ENCODE measurements at places on chromosomes 2 and 18.

GRCh38 chr2:220081171-220081570, 453.7 kb downstream of the SLC4A3 start:
- no peak for DNase-seq

DNA sequence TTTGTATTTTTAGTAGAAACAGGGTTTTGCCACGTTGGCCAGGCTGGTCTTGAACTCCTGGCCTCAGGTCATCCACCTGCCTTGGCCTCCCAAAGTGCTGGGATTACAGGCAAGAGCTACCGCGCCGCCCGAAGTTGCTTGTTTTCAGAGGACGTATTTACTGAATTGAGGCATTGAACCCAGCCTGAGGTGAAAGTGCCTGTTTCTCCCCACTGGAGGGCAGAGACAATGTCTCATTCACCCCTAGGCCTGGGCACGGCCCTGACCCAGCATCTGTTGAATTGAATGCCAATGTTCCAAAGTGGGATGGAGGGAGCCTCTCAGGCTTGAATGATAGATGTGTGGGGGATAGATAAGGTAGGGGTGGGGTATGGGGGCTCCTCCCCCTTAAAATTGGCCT, 4.5 kb upstream of the TMBIM1 start:
- DNase-seq: no peak

DNA sequence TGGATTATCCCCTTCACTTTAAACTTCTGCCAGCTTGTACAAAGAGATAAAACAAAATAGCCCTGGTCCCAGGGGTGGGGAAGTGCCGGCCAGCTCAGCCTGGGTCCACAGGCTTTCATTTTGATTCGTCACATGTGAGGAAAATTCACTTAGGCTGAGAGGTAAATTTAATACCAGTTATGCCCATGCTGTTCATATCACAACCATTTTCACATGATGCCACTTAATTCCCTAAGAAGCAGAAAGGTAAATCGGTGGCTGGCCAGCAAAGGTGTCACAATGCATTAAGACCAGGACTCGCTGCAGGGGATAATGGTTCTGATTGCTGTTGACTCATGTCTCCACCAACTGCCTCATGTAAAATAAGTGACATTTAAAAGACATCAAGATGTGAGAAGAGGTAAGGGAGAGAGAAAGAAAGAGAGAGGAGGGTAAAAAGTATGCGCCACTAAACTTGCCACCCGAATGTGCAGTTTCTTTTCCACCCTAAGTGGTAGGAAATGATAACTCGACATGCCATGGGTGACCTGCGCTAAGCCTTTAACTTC, 261.0 kb upstream of the SIX3 start:
- DNase-seq: no peak

DNA sequence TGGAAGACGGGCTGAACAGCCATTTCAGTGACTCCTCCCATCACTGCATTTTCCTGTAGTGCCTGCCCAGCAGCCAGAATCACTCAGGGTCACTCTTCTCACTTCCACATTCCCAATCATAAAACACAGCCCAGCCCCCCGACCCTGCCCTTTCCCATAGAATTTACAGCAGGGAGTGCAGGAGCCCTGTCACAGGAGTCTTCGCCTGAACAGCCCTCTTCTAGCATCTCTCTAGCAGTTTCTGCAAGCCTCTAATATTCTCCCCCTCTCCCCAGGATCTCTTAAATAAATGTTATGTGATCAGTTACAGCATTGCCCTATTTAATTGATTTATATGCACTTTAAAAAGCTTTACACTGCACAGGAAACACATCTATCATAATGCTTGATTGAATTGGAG, 42.9 kb upstream of the KLHL29 start:
- DNase-seq: no peak

DNA sequence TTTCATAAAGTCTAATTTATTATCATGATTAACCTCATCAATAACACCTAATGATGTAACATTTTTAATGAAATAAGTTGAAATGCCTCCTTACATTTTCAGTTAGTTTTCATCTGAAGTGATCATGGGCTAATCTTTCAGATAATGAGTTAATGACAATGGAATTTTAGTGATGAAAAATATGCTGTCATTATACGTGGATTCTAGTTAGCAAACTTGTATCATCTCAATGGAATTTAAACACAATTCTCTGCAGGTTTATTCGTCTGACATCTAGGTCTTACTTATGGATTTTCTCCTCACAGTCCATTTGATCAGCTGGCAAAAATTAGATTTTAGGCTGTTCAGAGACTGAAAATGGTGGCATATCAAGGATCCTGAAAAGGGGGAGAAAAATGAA, 885.0 kb downstream of the SLC4A3 start:
- DNase-seq: no peak

DNA sequence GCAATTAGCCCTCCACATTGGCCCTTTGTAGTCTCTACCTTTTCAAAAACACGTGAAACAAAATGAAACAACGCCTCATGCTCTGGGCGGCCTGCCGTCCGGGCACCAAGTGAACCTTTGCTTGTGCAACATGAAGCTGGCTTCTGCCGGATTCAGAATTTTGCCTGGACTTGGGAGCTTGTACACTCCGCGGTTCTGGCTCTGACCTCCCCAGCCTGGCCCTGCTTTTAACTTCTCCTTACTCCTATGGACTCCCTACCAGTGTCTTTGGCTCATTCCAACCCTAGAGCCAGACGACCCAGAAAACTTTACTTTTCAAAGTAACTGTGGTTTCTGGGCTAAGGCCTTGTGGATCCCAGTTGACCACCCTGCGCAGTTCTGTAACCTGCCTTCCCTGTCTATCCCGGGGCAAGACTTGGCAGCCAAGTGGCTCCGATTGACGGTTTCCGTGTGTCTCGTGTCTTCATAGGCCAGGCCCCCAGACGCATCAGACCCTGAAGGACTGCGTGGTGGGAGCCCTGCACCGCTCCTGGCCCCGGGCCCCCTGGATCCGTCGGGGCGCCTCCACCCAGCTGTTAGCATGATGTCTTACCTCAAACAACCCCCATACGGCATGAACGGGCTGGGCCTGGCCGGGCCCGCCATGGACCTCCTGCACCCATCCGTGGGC, 1.9 kb downstream of the OTX1 start:
- no peak for DNase-seq

GRCh38 chr2:219629976-219630695, 2.7 kb downstream of the SLC4A3 start:
- DNase-seq: no peak

- DNase-seq: peak; percentile 57
These were observed 31.9 kb upstream of the CREG2 start for GRCh38 chr2:101419096-101419663.

GRCh38 chr2:127706215-127706990, 5.1 kb downstream of the SFT2D3 start:
- DNase-seq: no peak

DNA sequence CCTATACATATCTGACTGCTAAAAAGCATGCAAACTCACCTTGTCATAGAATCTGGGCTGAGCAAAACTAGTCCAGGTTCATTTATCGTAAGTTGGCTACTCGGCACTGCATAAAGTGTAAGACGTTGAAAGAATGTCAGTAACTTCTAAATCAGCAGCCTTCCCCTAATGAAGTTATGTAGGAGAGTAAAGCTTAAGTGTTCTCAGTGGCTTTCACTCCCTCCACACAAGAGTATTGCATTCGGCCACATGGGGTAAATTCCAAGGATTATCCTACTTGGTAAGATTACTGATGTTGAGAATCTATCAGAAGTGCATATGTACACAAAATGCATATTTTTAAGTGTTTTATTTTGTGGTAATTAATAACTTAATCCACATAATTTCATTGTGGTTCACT, 130.1 kb downstream of the LCLAT1 start:
- no peak for DNase-seq

GRCh38 chr2:96507957-96508520, 2.9 kb upstream of the NEURL3 start:
- peak; percentile 90 for DNase-seq

DNA sequence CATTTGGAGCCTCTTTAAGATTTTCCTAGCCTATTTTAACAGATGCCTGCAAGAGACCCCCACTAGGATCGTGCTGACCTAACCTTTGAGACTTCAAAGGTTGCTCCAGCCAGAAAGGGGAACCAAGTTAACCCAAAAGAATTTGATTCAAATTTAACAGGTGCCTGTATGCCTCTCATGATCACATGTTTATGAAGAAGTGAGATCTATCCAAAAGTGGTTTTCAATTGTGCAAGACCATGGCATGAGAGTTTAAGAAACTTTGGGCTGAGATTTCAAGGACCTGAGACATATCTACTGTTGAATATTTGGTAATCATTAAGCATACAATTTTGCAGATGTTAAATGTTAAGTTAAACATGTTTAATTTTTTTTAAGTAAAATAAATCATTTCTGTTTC, 1.3 kb upstream of the RSAD2 start:
- no peak for DNase-seq

- peak; percentile 55 for DNase-seq
These were observed 182.6 kb upstream of the HAAO start for GRCh38 chr2:42974721-42975717.

DNA sequence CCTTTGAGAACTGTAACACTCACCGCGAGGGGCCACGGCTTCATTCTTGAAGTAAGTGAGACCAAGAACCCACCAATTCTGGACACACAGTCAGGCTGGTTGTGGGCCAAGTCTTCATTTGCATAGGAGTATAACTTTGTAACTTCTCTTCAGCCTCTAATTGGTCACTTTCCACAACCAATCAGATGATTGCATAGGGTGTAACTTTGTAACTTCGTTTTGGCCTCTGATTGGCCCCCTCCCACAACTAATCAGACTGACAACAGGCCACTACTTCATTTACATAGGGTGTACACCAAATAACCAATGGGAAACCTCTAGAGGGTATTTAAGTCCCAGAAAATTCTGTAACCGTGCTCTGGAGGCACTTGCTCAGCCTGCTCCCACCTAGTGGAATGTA, 77.5 kb upstream of the TCF4 start:
- DNase-seq: no peak

DNA sequence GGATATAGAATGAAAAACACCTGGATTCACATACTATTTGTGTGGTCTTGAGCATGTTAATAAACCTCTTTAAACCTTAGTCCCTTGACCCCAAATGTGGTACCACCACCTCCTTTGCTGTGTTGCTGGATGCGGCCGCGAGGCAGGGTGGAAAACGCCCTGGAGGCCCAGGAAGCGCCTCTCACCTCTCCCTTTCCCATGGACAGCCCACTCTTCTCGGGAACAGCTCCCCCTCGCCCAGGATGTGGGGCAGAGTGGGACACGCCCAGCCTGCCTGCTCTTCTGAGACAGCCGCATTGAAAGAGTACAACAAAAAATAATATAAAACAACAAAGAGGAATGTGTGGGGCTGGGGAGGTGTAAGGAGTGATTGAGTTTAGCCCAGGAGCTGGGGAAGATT, 549.0 kb upstream of the ID2 start:
- no peak for DNase-seq

DNA sequence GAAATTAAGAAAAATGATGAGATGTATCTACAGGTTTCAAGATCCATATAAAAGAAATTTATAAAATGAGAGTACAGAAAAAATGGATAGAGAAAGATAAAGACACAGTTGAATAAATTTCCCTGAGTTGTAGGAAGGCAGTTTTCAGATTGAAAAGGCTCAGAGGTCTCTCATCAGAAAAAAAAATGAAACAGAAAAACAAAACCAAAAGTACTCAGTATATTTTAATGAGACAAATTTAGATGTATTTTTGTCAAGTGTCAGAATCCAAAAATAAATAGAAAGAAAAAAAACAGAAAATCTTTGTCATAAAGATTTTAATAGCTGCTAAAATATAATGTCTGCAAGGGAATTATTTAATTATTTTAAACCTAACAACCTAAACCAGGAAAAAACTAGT, 520.5 kb downstream of the KCNJ3 start:
- no peak for DNase-seq

GRCh38 chr2:62192811-62193210, 3.1 kb upstream of the B3GNT2 start:
- DNase-seq: no peak

GRCh38 chr2:6934758-6935651, 17.8 kb downstream of the RNF144A start:
- no peak for DNase-seq

Data from activated gamma-delta T cell treated with Interleukin-2 at 50 U/mL for 16 hours (primary cell).